ENCODE measurements at places on chromosomes 13 and 19.

GRCh38 chr19:1230783-1231489 lies 6.9 kb downstream of the CBARP start:
- DNase-seq: no peak

DNA sequence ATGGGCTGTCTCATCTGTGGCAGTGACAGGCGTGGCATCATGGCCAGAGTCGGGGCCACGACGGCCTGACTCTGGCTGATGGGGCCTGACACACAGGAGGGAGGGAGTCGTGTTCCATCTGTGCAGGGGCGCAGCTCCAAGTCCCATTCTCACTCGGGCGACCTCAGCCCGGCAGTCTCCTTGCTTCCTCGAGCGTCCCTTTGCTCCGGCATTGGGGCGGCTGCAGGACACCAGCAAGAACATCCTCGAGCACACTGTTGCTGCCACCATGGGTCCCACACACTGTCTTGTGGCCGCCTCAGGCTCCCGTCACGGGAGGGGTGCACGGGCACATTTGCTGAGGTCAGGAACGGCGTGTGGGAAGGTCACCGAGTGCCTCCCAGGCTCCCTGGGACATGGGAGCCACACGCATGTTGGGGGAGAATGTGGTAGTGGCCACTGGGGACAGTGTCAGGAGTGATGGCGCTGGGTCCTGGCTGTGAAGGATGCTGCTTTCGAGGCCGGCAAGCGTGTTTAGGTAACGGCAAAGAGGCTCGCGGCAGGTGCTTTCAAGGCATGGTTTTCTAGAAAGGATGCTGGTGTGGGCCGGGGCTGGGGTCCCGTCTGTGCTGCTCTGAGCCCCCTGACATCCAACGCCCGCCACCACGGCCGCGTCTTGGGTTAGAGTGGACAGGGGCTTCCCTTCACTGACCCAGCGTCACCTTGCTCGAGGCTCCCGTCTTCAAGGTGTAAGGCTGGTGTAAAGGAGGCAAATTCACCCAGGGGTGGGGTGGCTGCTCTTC lies 3.4 kb downstream of the IZUMO4 start:
- DNase-seq: no peak

DNA sequence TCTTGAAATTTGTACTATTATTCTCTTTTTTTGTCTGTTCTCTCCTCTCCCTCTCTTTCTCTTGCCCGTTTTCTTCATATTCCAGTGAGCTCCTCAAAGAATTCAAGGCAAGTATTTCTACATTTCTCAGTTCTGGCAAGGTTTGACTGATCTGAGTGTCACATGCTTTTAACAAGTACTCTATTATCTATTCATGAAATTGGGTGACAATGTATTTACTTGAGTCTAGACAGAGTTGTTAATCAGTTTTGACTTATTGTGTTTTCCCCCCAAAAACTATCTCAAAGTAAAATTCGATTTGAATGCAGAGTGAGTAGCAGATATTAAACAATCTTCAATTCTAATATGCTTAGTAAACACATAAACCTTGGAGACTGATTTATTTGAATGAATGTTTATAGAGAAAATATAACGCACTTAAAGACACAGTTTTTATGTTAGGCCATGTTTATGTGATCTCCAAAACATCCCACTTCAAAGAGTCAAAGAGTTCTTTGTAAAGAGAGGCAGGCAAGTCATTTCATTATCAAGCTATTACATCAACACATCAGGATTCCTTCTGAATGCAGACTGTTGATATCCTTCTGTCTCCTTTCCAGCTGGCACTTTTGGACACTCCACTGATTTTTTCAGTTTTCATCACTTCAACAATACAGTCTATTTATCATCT lies 166.6 kb downstream of the SLITRK6 start:
- no peak for DNase-seq

GRCh38 chr13:112905619-112905989 lies 63.4 kb upstream of the MCF2L start:
- DNase-seq: no peak

GRCh38 chr13:85194482-85194881 lies 604.7 kb downstream of the SLITRK6 start:
- DNase-seq: no peak

- DNase-seq: no peak
Observed at GRCh38 chr13:24931450-24932251, 164.3 kb upstream of the PABPC3 start.

DNA sequence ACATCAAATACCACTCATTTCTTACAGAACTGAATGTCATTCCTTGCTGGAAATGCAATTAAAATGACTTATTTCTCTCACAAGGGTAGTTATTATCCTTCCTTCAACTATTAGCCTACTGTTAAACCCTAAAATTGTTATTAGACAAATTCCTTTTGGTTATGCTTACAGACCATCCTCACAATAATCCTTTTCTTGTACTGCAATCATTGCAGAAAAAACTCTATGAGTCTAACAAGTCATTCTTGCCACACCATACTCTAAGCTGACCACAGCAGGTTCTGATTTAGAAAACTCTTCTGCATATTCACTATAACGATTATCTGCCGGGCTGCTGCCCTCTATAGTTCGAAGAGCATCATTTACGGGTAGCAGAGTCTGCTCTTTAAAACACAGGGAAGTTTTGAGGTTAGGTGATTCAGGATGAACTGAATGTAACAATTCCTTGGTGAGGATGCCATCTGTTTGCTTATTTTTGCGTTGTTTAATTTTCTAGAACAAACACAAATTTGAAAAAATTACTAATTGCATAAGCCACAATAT lies 38.2 kb downstream of the MTMR6 start:
- DNase-seq: no peak

GRCh38 chr13:95698047-95698749 lies 21.3 kb downstream of the DNAJC3 start:
- DNase-seq: no peak

DNA sequence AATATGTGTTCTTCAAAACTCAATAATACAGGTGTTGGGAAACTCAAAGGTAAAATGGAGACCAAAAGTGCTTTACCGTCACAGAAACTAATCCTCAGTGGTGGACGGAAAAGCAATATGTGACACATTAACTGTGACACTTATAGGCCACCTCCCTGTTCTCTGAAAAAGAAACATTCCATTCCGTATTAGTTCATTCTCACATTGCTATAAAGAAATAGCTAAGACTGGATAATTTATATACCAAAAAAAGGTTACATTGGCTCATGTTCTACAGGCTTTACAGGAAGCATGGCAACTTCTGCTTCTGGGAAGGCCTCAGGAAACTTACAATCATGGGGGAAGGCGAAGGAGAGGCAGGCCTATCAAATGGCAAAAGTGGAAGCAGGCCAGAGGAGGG lies 435.3 kb upstream of the HTR2A start:
- no peak for DNase-seq

DNA sequence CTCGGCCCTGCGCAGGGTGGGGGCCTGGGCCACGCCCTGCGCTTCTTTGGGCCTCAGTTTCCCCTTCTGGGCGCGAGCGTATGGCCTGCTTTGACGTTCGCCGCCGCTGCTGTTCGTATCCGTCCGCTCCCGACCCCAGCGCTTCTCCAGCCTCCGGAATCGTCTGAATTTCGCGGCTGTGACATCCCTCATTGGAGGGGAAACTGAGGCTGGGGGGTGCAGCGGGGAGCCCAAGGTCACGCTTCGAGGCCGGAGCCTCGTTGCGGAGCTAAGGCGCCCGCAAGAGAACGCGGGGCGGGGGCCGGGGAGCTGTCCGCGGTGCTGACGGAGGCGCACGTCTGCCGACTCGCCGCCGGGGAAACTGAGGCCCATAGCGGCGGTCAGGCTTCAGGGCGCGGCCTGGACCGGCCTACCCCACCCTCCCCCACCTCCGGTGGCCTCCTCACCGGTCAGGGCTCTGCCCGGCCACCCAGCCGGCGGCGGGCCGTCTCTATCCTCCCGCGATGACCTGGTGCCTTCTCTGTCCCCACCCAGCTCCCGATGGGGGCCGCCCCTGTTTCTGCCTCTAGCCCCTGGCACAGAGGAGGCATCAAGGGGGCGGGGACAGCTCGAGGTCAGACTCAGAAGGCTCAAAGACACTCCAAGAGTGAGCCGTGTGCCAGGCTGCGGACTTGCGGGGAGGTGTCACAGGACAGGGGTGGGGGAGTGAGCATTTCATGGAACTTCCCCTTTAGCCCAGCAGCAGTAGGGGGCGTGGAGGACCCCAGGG lies 3.0 kb upstream of the APC2 start:
- DNase-seq: no peak

- DNase-seq: no peak
Observed at GRCh38 chr13:29481603-29482002, 113.9 kb downstream of the SLC7A1 start.

DNA sequence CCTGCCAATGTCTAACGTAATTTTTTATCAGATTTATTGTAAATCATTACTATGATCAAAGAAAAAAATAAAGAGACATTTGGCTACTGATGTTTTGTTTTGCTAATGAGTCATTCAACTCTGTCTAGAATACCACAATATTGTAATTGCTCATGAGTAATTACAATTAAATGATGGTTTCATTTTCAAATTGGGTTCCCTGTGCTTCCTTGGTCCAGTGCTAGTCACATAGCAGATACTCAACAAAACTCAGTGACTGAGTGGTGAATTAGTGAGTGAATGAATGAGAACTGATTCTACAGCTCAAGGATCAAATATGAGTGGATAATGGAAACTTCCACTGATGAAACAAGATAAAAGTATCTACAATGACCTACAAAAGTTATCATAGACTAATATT lies 304.7 kb downstream of the POU4F1 start:
- DNase-seq: no peak

- no peak for DNase-seq
Observed at GRCh38 chr19:17626456-17627015, 61.6 kb downstream of the UNC13A start.

DNA sequence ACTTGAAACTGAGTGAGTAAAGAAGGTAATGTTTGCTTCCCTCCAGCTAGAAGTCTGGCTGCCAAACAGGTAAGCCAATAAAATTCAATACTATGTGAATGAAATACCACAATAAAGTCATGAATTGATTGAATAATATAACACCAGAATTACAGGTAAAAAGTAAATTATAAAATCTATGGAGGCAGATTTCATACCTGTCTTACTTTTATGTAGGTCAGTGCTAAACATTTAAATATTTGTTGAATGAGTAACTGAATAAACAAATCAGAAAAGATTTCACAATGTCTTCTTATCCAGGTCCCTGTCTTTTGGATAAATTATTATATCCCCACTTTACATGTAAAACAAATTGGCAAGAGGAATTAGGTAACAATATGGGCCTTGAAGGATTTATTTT lies 62.7 kb downstream of the MICU2 start:
- no peak for DNase-seq

Data from MG63 (cell line).